ENCODE measurements at places on chromosomes 4 and X.

DNA sequence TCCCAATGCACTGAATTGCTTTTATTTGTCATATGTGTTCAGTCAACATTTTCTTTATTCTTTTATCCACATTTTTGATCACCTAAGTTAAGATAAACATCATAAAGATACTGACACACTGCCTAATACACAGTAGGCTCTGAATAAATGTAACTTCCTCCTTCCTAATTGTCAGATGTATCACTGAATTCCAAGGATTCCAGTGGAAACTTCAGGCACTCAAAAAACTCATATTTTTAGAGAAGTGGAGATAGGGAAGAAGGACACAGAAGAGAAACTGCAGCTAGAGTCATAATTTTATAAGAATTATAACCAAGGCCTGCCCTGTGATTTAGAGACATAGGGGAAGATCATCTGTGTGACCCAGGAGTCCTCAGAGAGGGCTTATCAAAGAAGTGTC, 753.3 kb downstream of the ADGRL3 start:
- no peak for DNase-seq

DNA sequence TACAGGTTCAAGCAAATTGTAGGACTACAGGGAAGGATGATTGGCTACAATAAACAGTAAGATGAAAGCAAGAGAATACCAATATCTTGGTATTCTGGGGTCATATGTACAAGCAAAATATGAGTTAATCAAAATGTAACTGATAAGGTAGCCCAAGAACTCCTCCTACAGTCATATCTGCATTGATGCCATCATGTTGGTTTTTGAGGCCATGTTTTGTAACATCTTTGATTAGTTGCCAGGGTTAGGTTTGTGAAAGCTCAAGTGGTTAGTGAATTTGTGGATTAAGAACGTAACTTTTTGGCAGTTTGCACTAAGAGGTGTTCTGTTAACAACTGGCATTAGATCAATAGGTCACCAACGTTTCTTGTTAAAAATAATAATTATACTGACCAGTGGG, 59.6 kb downstream of the USP9X start:
- DNase-seq: no peak

DNA sequence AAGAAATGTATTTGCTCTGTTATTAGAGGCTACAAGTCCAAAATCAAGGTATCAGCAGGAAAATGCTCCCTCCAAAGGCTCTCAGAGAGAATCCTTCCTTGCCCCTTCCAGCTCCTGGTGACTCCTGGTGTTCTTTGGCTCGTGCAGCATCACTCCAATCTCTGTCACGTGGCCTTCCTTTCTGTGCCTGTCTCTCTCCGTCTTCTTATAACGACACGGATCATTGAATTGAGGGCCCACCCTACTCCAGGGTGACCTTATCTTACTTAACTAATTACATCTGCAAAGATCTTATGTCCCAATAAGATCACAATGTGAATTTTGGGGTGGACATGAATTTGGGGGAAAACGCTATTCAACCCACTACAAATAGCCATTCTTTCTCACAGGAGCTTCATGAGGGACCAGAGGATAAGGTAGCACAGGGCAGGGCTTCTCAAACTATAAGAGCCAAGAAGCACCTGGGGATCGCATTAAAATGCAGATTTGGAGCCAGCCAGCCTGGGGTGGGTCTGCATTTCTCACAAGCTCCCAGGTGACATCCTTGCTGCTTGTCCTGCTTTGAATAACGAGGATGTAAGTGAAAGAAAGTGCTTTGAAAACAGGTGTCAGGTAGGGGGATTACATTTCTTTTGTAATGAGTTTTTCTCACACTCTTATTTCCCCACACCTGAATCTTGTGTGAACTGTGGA, 41.9 kb upstream of the APLN start:
- no peak for DNase-seq

DNA sequence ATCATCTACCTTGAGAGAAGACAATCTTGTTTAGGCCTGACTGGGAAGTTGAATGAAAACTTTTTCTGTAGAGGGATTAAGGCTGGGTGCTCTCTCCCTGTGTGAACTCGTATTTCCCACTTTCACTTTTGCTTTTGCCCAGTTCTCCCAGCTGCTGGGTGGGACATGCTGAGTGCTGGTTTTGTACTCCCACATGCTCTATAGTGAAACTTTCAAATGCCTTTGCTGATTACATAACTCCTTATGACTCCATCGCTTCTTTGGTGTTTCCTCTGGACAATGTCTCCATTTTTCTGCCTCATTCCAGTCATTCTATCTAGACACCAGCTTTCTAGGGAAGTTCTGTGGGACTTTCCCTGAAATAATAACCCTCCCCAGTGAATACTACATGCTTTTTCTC, 100.5 kb downstream of the CLNK start:
- peak; percentile 89 for DNase-seq

GRCh38 chrX:20116087-20116576, 575 bp downstream of the MAP7D2 start:
- DNase-seq: no peak

DNA sequence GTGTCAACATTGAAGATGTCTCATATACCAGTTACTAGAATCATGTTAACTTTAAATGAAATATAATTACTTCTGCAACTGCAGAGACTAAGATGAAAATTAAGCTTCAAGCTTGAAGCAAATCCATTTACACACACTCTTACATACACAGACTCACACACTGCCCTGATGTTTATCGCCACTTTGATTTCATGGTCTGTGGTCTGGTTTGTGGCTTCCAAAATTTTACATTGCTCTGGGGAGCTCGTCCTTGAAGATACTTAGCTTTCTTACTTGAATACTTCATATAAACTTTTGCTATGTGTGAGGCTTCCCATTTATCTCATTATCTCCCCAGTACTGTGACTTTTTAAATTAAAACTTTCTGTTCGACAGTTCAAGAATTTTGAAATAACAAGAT, 35.8 kb downstream of the ARHGEF38 start:
- DNase-seq: no peak

DNA sequence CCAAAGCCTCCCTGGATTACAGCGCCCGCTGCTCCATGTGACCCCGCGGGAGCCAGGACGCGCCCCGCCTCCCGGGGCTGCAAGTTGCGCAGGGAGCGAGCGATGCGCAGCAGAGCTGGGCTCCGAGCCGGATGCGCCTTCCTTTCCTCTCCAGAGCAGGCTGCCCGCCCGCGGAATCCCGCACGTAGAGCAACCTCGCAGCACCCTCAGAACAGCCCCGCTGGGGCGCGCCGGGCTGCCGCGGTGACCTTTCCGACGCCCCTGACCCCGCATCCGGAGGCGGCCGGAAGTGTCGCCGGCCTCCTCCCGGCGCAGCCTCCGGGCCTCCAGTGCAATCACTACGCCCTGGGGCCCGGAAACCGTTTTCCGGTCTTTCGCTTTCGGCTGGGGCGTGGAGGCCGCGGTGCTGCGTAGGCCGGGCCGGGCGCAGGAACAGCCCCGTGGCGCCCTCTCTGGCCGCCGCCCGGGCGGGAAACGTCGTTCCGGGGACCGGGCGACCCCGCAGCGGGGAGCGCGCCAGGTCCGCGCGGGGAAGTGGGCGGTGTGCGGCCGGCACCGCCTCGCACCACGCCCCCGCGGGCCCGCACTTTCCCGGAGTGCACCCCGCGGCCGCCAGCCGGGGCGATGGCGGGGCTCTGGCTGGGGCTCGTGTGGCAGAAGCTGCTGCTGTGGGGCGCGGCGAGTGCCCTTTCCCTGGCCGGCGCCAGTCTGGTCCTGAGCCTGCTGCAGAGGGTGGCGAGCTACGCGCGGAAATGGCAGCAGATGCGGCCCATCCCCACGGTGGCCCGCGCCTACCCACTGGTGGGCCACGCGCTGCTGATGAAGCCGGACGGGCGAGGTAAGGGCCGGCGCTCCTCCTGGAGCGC, at the start of gene CYP4V2:
Gene CYP4V2, plus strand, starts transcription at position 368 of the 866 bp plus-strand sequence. Its CDS starts 257 bp downstream, at position 625.
- DNase-seq: peak; percentile 77

DNA sequence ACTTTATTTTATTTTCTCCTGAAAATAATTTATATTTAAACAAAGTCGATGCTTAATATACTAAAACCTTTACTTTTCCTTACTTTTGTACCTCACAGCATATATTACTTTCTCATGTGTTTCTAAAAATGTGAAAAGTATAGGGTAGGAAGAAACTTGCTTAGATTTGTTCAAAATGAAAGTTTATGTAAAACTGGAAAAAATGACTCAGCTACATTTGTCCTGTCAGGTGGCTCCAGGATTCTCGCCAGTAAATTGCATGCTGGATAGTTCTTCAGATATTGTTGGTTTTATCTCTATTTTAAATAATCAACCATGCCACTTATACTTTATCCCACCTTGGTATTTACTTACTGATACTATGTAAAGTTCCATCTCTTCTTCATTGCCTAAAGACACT, 159.2 kb upstream of the NDST4 start:
- no peak for DNase-seq

- no peak for DNase-seq
Observed at GRCh38 chrX:36314303-36314702, 394.8 kb downstream of the CFAP47 start.

DNA sequence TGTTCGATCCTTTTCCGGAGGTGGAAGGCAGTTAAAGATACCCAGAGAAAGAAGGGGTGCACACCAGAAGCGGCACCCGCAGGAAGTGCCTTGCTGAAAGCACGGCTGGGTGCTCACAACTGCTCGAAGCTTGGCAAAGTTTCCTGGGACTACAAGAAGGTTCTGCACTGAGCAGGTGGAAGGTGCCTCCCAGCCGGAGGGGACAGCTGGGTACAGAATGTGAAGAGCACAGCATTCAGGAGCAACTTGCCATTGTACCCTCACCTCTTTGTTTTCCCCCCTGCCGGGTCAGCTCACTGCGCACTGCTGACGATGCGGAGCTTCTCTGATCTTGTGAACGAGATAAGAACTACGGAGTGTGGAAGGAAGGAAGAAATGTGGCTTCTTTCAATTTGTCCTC, 289.2 kb downstream of the FBXW7 start:
- DNase-seq: no peak

DNA sequence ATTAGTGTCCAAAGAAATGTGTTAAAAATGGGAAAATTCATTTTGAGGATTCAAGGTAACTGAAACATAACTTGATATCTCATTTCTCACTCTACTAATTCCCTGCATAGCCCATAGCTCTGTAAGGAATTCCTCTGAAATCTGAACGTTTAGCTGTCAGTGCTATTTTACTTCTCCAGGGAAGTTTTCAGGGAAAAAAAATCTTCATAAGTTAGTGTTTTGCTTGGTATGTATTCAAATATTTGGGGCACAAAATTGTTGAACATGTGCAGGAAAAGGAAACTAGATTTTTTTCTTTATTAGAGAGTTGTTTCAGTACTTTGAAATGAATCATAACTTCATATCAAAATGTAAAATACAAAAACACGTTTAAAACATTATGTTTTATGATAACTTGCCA, 891.4 kb downstream of the CENPC start:
- DNase-seq: no peak

DNA sequence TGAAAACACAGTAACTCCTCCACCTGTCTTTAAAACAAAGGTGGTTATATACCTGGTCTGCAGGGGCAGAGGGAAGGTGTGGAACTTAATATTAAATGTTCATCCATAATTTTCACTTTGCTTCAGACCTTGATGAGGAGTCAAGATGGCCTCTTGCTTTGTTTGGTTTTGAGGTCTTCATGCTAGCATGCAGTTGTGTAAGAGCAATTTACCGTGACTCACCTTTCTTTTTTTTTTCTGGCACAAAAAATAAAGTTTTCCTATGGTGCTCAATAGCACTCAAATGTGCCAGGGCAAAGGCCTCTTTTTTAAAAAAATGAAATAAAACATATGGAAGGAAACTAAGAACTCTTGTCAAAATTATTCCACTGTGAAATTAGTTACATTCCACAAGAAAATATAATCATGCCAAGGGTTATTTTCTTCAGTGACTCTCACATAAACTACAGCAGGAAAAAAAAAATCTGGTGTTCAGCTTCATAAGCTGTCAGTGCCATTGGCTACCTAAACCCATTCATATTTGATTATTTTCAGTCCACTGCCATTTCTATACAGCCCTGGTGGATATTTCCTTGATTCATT, 128.2 kb downstream of the SLC7A11 start:
- DNase-seq: peak; percentile 59

DNA sequence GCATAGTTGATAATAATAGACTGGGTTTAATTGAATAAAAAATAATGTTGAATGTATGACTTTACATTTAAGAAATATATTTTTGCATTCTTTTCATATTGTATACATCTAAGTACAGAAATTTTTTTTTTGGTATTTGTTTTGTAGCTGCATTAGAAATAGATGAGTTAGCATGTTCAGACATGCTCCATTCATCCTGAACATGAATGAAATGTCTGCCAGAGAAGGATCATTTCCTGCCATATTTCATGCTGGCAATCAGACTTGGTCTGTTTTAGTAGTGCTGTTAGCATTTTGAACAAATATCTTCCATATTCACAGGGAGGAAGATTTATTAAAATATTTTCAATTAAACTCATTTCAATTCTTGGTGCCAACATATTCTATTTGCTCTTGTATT, 98.9 kb downstream of the FRMPD4 start:
- no peak for DNase-seq

GRCh38 chr4:113008716-113009115, 40.7 kb upstream of the ANK2 start:
- no peak for DNase-seq

GRCh38 chr4:75880278-75880677, 22.0 kb downstream of the PPEF2 start:
- DNase-seq: no peak

DNA sequence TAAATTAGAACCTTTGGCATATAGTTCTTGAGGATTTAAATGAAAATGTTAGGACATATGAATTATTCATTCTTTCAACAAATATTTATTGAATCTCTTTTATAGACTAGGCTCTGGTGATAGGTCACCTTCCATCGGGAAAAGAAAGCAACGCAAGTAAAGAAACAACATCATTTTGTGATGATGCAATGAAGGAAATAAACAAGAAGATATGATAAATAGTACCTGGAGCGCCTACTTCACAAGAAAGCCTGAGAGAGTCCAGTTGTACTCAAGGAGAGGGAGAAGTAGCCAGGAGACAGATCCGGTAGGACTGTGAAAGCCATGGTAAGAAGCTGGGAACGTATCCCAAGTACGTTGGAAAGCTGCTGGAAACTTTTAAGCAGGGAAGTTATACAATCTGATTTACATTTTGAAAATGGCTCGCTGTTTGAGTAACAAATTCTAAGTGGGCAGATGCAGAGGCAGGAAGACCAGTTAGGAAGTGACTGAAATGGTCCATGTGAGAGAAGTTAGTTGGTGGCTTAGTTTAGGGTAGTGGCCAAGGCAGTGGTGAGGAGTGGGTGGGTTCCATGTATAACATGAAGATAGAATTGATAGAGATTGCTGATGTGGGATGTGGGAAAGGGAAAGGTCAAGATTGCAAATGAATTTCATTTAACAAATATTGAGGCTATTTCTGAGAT, 17.7 kb upstream of the CPE start:
- no peak for DNase-seq

- no peak for DNase-seq
Observed at GRCh38 chrX:109774136-109774535, 41.1 kb upstream of the ACSL4 start.

GRCh38 chrX:123830309-123830708, 29.5 kb upstream of the XIAP start:
- DNase-seq: peak; percentile 26

GRCh38 chrX:53421772-53422085, 725 bp downstream of the SMC1A start:
- no peak for DNase-seq

All from astrocyte of the spinal cord (primary cell).